Breast epithelium (tissue), 4 donors: ENCODE measurements at places on chromosomes 5 and 9. TPM values are rescaled to one million over a fixed set of nuclear protein-coding genes. Genes with fewer than 3 reads are reported as not detected.

The HBEGF gene
- 22.9 TPM for total RNA-seq

The FYB1 gene
- total RNA-seq = 10.2 TPM

The DOCK2 gene
- total RNA-seq = 43.8 TPM

The GRM6 gene
- total RNA-seq = not detected

The TICAM2 gene
- total RNA-seq = 0.98 TPM

The HAVCR2 gene
- 26.6 TPM for total RNA-seq

The CD274 gene
- 2.9 TPM for total RNA-seq

The WNT8A gene
- not detected for total RNA-seq

The PTGES gene
- total RNA-seq = 25.3 TPM

The LVRN gene
- total RNA-seq = 3.3 TPM

The ROPN1L gene
- total RNA-seq = 0.29 TPM

The IFNB1 gene
- total RNA-seq = not detected

The FOXD4L3 gene
- total RNA-seq = 0.15 TPM

The SH2D3C gene
- 6.9 TPM for total RNA-seq

The NKD2 gene
- 5.9 TPM for total RNA-seq

The NR4A3 gene
- total RNA-seq = 4.9 TPM

The GGTA1 gene
- 11.4 TPM for total RNA-seq

The TMEM171 gene
- total RNA-seq = not detected

The FBP1 gene
- 33.4 TPM for total RNA-seq

The CCL19 gene
- total RNA-seq = 0.88 TPM

The FBXL7 gene
- total RNA-seq = 17.3 TPM
